ENCODE measurements at places on chromosomes 16 and 17.

DNA sequence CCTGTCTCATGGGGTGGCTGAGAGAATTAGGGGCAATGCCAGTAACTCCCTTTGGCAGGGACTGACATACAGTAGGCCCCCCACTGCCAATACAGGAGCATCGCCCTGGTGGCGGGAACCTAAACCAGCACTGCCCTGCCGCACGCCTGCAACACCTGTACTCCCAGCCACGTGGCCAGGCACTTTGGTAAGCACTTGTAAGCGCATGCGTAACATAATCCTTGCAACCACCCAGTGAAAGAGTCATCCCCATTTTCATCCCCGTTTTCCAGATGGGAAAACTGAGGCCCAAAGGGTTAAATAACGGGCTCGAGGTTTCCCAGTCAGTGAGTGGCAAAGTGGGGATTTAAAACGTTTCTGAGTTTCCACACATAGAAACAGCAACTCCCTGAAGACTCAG, 17.5 kb downstream of the SCN4A start:
- no peak for DNase-seq

DNA sequence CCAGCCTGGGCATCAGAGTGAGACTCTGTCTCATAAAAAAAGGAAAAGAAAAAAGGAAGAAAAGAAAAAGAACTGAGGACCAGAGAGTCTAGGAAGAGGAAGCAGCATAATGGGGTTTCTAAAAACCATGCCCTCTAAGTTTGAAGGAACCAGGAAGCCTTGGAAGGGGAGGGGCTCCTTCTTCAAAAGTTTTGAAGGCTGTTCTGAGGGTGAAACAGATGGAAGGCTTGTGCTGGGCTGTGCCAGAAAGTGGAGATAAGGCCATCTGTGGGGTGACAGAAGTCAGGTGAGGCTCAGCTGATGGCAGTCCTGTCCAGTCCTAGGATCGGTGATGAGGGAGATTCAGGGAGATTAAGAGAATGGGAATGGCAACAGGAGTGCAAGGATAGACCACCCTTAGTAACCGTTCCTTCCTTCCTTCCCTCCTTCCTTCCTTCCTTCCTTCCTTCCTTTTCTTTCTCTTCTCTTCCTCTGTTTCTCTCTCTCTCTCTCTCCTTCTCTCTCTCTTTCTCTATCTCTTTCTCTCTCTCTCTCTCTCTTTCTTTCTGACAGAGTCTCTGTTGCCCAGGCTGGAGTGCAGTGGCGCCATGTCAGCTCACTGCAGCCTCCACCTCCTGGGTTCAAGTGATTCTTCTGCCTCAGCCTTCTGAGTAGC, 182.6 kb downstream of the NTN1 start:
- DNase-seq, result no peak

GRCh38 chr17:56471696-56472095, 121.8 kb upstream of the NOG start:
- DNase-seq, result no peak

- DNase-seq, result no peak
Measured at GRCh38 chr17:9024497-9024896, 3.2 kb downstream of the NTN1 start.

DNA sequence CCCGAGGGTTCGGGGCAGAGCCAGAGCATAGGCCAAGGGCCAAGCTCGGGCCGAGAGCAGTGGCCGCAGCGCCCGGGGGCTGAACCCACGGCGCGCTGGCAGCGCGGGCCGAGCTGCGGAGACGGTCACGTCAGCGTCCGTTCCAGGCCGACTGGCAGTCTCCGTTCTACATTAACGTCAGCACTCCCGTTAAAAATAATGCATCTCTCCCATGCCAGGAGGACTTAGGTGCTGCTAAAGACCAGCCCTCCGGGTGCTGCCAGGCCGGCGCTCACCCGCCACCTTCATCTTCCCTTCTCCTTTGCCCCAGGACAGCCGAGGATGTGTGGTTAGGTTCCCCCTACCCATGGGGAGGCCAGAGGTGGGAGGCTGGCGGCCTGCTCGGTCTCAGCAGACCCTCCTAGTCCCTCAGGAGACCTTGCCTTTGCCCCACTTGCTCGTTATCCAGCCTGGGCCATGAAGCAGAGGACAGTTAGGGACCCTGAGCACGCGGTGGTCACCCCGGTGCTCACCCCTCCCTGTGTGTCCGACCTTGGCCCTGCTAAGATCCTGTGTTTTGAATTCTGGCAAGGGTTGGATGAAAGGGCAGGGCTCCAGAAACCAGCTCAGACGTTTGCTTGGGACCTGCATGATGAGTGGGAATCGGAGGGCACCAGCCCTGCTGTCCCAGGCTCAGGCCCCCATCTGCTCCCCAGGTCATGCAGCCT, 572 bp downstream of the MPG start:
- DNase-seq, result no peak

DNA sequence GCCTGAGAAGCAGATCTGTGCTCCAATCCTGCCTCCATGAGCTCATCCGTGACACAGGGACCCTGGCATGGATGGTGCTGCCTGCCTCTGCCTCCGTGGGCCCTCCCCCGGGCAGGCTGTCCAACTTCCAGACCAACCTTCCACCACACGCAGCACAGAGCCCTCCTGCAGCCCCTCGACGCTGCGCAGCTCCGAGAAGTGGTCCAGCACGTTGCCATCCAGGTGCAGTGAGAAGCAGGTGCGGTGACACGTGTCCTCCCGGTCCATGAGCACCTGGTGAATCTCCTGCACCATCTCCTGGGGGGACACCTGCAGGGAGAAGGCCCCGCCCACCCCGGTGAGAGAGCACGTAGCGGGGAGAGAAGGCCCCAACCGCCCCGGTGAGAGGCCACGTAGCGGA, 8.4 kb downstream of the CLUH start:
- DNase-seq, result no peak

DNA sequence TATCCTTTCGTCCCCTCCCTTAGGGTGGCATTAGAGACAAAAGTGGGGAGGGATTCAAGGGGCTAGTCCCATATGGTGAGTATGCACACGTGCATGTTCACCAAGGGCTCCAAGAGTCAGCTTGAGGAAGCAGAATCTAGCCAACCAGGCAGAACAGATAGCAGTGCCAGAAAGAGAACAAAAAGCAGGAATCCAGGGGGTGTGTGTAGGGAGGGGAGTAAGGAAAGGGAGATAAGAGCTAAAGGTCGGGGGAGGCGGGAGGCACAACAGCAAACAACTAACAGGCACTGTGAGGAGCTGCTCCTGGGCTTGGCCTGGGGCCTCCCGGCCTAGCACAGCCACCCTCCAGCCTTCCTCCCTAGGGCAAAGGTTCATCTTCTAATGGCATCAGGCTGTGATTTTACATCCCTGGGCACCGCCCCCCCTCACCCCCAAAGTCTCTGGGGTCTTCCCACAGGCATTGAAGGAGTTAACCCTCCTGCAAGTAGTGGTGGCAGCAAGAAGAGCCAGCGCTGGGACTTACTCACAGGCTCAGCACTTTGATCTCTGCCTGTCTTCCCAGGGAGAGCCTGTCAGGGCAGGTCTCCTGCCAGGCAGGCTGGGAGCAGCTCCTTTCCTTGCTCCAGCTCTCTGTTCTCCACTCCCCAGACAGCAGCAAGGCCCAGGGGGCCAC, 12.4 kb upstream of the SUPT4H1 start:
- no peak for DNase-seq

DNA sequence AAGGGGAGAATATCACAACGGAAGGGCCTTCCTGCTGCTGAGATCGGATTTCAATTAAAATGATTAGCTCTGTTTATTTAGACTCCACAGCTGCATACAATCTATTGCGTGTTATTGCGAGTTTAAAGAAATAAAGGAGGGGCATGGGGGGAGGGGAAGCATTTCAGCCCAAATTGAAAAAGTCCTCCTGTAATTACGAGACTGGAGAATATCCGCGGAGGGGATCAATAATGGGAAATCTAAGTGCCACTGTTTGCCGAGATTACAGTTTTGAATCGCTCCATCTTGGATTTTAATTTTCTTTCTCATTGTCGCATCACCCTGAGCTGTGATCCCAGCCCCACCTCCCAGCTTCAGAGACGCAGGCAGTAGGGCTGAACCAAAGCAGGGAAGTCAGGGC, 15.7 kb upstream of the RPL38 start:
- DNase-seq, result no peak

- DNase-seq, result no peak
Measured at GRCh38 chr16:80615735-80616134, 74.9 kb downstream of the DYNLRB2 start.

All from stimulated activated CD4-positive, alpha-beta T cell treated with anti-CD3 and anti-CD28 coated beads, Interleukin-4, amount 100 ng/mL, for 4 hours (primary cell).